ENCODE measurements at places on chromosomes 1 and 21.

DNA sequence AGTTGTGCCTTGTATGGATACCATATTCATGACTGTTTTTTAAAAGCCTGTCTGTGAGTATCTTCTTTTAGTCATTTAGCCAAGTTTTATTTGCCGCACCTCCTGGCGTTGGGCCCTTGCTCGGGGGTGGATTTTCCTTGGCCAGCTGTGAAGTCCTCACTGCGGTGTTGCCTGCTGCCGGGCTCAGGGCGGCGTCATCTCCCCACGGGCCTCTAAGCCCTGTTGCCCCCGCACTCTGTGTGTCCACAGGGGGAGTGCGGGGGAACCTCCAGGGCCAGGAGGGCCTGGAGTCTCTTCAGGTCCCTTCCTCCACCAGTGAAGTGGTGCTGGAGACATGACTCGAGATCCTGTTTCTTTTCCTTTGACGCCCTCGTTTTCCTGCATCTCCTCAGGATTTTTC lies 65.8 kb upstream of the DIP2A start:
- DNase-seq: peak; percentile 38

DNA sequence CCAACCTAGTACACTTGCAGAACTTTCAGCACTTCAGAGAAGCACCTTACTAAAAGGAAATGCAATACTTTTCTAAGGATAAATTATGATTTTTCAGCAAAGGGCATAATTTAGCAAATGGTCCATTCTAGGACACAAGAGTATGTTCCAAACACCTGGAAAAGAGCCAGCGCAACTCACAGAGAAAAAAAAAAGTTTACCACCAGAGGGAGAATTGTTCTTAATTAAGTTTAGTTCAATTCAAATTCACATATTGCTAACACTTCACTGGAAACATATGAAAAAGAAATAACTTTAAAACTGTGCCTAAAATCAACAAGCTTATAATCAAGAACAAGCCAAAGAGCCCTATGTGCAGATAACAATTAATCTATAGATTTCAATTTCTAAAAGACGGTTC lies 338.1 kb downstream of the SEC16B start:
- no peak for DNase-seq

DNA sequence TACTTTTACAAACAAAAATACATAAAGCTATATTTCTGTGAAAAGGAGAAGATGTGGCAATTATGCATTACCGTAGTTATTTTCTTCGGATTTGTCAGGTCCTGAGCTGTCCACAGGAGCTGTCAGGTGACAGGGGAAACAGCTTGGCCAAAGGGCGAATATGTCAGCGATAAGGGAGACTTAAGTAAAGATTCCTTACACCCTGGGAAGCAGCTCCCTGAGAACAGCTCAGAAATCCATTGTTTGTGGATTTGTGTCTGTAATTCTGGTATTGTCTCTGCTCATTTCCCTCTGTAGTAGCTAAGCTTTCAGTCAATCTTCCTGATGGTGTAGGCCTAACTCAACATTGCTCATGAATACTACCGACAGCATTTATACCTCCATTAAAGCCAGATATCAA lies 7.1 kb upstream of the CD34 start:
- DNase-seq: no peak

GRCh38 chr1:228803421-228803820 lies 68.1 kb downstream of the RHOU start:
- DNase-seq: no peak
